ENCODE measurements at places on chromosomes 1 and 21.

GRCh38 chr21:38544661-38545060 is 46.4 kb upstream of the ERG start:
- no peak for DNase-seq

DNA sequence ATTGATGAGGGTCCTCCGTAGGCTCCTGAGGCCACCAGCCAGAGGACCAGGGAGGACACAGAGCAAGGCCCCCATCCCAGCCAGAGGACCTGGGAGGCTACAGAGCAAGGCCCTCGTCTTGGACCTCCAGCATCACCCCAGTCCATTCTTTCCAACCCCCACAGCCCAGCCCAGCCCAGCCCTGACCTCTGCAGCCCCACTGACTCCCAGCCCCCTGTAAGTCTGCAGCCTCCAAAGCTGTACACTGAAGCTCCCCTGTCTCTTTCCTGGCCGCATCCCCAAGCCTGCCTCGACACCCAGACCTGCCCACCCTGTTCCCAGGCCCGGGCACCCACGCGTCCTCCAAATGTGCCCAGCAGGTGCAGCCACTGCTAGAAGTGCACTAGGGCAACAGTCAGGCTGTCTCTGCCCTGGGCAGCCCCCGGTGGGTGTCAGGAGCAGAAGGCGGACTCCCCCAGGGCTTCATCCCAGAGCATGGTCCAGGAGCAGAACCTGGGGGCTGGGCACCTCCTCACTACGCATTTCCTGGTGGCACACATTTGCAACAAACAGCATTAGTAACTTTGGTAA is 2.1 kb downstream of the DVL1 start:
- no peak for DNase-seq

GRCh38 chr1:182143825-182144645 is 82.5 kb upstream of the ZNF648 start:
- DNase-seq = peak; percentile 74

DNA sequence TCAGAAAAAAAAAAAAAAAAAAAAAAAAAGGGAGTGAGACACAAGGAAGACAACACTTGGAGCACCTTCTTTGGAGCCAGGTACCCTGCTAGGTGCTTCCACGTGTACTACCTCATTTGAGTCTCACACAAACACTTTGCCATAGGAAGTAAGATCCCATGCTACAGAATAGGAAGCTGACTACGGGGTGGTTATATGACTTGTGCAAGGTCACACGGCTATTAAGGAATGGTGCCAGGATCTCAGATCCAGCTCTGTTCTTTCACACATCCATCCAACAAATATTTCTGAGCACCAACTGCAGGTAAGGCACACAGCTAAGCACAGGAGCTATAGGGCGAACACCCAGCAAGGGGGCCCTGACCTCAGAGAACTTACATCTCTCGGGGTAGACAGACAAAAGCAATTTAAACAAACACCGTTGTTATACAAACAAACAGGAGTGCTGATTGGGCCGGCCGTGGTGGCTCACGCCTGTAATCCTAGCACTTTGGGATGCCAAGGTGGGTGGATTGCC is 22.4 kb downstream of the PTAFR start:
- no peak for DNase-seq

DNA sequence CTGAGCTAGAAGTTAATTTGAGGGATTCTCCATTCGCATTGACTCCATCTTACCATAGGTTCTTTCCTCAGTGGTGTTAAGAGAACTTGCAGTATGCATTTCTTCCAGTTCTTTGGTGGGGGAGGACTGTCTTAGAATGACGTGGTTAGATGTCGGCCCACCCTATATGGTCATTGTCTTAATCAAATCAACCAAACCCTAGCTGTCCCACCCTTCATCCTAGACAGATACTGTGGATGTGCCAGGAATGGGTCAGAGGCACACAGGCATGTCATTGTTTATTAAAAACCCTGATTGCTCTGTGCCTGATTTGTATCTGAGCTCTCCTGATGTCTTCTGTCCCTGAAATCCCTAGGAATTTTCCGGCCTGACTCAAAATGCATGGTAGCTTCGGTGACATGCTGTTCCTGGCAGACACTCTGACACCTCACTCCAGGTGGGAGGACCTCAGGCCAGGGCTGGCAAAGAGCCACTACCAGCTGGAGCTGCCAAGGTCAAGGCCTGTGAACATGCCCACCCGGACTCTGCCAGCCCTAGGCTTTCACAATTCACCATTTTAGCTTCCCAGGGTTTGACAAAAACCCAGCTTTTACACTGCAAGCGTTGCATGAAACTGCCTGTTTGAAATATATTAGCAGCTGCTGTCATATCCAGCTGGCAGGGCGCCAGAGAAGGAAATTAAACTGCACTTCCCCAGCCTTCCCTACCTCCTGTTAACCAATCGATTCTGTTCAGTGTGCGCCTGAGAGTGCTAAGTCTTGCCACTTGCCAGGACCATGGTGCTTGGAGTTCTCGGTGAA is 134.0 kb downstream of the FAM78B start:
- no peak for DNase-seq

DNA sequence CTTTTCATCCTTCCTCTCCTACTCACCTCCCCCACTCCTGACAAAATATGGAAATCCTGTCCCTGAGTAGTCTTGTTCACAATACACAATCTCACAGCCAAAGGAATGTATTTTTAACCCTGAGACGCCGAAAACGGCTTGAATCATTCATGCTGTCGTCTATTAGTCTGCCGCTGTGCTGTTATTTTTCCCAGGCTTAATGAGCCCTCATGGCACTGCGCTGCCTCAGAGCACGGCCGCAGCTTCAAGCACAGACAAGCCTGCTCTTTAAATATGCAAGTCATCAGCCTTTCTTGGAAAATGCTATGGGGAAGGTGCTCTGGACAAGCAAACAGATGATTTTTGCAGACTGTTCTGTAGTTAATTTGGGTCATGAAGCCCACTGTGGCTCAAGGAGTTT is 302.7 kb downstream of the DISC1 start:
- peak; percentile 86 for DNase-seq

- peak; percentile 68 for DNase-seq
These were observed 2.3 kb downstream of the TTLL7 start for GRCh38 chr1:83996621-83997020.

- no peak for DNase-seq
These were observed 48.6 kb upstream of the TMEM125 start for GRCh38 chr1:43220905-43221778.

- DNase-seq = no peak
These were observed 230.2 kb downstream of the PRDM2 start for GRCh38 chr1:13930151-13930550.

DNA sequence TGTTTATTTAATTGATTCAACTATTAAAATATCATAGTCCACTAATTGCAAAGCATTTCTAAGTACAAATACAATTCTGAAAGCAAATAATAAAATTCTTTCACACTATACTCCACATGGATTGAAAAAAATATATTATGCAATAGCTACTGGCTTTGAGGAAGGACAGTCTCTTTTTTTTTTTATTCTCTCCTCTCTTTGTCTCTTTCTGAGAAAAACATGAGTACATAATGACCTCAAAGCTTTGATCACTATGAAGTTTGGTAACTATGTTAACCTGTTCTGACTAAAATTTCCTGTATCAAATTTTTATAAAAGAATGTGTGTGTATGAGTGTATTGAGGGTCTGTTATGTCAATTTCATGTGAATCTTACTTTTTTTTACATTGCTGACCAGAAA is 96.2 kb downstream of the RGS2 start:
- no peak for DNase-seq

GRCh38 chr1:80083892-80084291 is 1077.4 kb upstream of the ADGRL4 start:
- no peak for DNase-seq

DNA sequence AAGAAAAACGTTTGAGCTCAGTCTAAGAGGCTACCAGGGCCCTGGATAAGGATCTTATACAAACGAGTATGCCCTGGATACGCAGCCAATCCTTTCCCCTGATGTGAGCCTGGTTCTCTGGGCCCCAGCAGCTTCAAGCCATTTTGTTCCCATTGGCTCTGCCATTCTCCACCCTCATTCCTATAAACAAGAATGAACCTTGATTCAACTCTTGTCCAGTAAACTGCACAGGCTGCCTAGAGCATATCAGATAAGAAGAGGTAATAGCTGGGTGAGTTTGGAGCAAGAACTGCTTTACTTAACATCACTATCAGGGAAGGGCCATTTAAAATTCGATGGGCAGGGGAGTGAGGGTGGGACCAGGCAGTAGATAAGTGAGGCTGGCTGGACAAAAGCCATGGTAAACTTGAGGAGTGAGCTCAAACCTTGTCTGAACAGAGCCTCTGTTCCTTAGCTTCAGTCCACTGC is 11.3 kb downstream of the BTG2 start:
- no peak for DNase-seq

GRCh38 chr1:154623358-154623757 is 15.4 kb upstream of the ADAR start:
- no peak for DNase-seq

DNA sequence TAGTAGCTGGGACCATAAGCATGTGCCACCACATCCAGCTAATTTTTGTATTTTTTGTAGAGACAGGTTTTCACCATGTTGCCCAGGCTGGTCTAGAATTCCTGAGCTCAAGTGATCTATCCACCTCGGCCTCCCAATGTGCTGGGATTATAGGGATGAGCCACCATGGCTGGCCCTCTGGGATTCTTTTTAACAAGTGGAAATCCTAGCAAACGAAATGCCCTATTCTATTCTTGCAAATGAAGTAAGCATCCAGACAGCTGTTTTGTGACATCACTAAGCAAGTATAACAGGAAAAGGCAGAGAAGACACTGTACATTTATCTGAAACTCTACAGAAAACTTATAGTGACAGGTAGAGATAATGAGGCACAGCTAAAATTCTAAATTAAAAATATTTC is 86.4 kb downstream of the DDAH1 start:
- no peak for DNase-seq

DNA sequence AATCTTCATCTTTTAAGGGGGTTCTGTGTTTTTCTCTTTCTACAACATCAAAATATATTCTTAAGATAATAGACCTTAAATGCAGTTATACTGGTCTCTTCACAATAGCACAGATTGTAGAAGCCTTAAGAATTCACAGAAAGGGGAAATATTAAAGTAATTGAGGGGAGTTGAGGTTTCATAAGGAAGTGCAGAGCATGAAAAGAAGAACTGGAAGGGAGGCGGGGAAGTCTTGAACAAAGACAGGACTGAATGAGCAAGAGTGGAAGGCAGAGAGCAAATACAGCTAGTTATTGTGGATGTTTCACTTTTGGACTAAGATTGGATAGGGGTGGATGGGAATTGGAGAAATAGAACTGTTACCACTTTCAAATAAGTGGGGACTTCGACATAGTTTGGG is 67.7 kb downstream of the PTGER3 start:
- DNase-seq = no peak

DNA sequence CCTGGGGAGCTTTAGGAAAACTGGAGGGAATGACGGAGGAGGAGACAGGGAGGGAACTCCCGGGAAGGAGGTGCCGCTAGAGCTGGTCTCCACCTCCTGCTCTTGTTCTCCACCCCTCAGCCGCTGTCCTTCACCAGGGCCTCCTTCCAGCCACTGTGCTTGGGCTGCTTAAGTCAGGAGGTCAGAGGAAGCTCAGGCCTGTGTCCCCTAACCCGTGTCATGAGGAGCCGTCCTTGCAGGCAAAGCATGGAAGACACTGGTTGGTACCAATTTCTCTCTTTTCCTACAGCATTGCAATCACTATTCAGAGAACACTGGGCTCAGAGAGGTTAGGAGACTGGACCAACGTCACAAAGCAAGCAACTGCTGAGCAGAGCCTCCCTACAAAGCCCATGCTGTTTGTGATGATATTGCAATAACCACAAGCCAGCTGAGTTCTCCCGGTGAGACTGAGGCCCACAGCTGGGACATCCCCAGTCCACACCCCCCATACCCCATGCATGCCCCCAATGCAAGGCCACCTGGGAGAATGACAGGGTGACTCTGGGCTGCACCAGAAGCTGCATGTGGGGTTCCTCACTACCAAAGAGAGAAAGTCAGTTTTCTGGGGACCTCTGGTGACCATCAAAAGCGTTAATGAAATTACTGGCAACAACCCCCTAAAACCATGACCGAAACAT is 427.5 kb downstream of the NPHP4 start:
- DNase-seq = no peak

GRCh38 chr21:44927259-44927586 is 6.5 kb upstream of the ITGB2 start:
- DNase-seq = no peak

DNA sequence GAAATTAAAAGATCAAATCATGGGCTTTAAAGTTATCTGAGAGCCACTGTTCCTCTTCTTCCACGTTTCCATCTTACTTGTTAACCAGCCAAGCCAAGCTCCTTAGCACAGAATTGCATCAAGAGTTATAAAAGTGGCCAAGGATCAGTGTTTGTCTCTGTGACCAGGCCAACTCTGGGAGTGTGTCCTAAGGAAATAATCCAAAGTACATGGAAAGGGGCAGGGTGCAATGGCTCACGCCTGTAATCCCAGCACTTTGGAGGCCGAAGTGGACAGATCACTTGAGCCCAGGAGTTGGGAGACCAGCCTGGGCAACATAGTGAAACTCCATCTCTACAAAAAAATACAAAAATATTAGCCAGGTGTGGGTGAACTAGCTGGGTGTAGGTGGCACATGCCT is 10.0 kb upstream of the MPZL1 start:
- no peak for DNase-seq

DNA sequence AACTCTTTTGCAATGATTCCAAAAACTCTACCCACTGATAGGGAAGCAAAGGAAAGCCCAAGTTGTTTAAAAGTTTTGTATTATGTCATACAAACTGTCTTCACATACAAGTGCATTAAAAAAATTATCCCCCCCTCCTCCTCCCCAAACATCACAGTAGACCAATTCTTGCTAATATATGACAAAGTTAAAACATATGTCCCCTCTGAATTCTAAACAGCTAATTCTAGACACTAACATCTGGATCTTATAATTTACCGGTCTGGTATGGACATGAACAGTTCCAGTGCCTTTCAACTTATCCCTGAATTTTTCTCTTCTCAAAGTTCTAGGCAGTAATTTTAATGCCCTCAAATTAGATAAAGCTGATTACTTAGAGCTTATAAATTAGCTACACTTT is 13.4 kb downstream of the RIT1 start:
- no peak for DNase-seq

DNA sequence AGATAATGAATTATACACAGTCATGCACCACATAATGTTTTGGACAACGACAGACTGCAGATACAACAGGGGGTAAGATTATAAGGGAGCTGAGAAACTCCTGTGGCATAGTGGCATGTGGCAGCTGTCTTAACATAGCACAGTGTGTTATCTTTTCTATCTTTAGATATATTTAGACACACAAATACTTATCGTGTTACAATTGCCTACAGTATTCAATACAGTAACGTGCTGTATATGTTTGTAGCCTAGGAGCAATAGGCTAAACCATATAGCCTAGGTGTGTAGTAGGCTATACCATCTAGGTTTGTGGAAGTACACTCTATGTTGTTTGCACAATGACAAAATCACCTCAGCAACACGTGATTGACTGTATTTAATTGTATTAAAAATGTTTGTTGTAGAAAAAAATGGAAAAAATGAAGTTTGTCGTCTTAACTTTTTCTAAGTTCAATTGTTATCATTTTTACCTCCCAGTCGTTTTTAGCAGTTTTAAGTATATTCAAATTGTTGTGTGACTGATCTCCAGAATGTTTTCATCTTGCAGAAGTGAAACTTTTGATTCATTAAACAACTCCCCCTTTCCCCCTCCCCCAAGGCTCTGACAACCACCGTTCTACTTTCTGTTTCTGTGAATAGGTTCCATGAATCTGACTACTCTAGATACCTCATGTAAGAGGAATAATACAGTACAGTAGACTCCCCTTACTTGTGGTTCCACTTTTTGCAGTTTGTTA is 351.0 kb upstream of the B3GALT2 start:
- DNase-seq = no peak

GRCh38 chr1:156618853-156619581 is at the start of gene HAPLN2:
TSS of gene HAPLN2 (plus strand) at chr1:156619415. CDS start at chr1:156623491, 4,076 bp downstream.
- no peak for DNase-seq

Data from astrocyte of the spinal cord (primary cell).